ENCODE measurements at places on chromosomes 12 and 14.

GRCh38 chr14:96205978-96206360, 1.3 kb downstream of the BDKRB2 start:
- no peak for DNase-seq

GRCh38 chr12:70317781-70318180, 48.3 kb upstream of the KCNMB4 start:
- peak; percentile 2 for DNase-seq

- DNase-seq: peak; percentile 70
Measured at GRCh38 chr12:50110762-50111351, 1.2 kb upstream of the COX14 start.

DNA sequence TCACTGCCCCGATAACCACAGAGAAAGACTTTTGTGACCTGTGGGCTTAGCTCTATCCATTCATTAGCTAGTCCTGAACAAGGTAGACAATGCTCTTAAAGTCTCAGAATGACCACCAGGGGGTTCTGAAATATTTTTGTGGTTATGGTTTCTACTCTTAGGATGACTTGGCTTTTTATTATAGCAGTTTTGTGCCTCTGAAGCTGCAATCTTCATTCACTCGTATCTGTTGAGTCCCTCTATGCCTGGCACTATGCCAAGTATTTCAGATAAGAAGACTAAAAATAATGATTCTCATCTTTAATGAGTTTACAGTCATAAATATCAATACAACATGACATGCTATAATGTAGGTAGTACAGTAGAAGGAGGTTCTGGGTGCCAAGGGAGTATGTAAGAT, 130.8 kb upstream of the TRHDE start:
- DNase-seq: no peak

DNA sequence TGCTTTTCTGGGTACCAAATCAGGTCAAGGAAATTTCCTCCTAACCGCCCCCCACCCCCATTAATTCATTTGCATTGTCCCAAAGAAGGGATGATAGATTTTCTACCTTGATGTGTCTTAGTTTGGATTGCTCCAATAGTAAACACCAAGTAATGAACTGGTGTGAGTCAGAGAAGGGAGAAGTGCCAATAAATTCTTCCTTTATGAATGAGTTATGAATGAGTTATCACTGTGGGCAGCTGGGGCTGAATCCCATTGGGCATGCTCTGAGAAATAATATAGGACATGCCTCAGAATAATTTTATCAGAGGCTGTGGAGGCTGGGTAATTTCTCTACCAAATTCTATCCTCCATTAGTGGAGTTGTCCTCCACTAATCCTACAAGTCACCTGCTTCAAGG, 277.9 kb upstream of the FLRT2 start:
- DNase-seq: no peak

DNA sequence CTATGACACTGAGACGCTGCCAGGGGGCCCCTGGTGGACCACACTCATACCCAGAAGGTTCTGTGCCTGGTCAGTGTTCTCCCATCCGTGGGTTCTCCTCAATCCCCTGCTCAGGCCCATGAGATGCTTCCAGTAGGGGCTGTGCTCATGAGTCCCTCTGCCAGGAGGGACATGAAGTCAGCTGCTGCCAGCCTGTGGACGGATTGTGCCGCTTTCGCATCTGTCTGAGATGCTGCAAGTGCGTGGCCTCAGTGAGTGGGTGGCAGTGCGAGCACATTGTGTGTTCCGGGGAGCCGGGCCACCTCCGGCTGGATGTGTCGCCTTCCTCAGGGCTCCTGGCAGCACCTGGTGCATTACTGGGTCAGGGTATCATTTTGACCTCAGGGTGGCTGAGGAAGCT, 15.5 kb downstream of the TUNAR start:
- no peak for DNase-seq
